CD8-positive, alpha-beta memory T cell (primary cell): ENCODE measurements at places on chromosomes 5 and 9. TPM values are rescaled to one million over a fixed set of nuclear protein-coding genes. Genes with fewer than 3 reads are reported as not detected.

DNA sequence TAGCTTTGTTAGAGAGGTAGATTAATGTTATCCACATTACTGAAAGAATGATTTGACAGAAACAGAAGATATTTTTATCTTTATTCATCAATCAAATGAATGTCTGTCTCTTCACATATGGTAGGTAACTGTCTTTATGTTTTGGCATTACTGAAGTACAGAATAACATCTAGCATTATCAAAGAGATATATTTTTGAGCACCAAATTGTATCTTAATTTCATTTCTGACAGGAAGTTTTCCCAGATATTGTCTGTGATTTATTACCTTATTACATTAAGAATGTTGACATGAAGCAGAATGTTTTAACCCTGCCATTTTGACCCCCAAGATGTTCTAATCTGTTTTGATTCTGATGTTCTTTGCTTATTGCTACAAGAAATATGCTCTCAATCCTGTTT, 20.3 kb downstream of the CNTRL start:
- no peak for DNase-seq

GRCh38 chr5:93431250-93431649, 149.8 kb downstream of the NR2F1-AS1 start:
- no peak for DNase-seq

DNA sequence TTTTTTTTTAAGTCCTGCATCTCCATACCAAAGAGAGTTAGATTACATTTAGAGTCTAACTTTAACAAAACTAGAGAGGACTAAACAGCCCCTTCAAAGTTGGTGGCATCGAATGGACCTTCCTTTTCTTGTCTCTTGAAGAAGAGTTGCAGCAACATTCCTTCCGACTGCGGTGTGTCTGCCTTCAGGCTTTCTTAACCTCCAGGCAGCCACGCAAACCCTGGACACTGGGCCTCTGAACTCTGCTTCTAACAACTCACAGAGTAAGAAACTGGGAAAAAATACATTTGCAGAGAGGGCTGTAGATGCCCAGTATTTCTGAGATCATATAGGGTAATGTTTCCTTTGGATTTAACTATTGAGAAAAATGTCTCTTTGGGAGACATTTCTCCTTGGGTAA, 120.5 kb upstream of the MAST4 start:
- DNase-seq: no peak

Gene PLAC8L1
- total RNA-seq: 0.53 TPM
